Aortic smooth muscle cell (primary cell): ENCODE measurements at places on chromosomes 4 and X. TPM values are rescaled to one million over a fixed set of nuclear protein-coding genes. Genes with fewer than 3 reads are reported as not detected.

AKAP14 gene
- not detected in 2 replicates for total RNA-seq

ARMCX4 gene
- 3.7 and 4.4 TPM in 2 replicates for total RNA-seq

MUC7 gene
- total RNA-seq: not detected in 2 replicates

TMEM35A gene
- total RNA-seq: 7.1 and 12.0 TPM in 2 replicates

FRMPD3 gene
- not detected in 2 replicates for total RNA-seq

FAM53A gene
- 1.3 and 1.8 TPM in 2 replicates for total RNA-seq

FAM241A gene
- 1.6 TPM in 2 replicates for total RNA-seq

FIP1L1 gene
- 116 and 120 TPM in 2 replicates for total RNA-seq

TCEAL6 gene
- not detected in 2 replicates for total RNA-seq

MND1 gene
- total RNA-seq: 5.1 and 6.9 TPM in 2 replicates

DCAF4L1 gene
- total RNA-seq: 0.06 and 0.13 TPM in 2 replicates

GLRA3 gene
- under 0.01 and 0.13 TPM in 2 replicates for total RNA-seq

ANK2 gene
- total RNA-seq: 226 and 261 TPM in 2 replicates

TSPAN5 gene
- 28.5 and 31.5 TPM in 2 replicates for total RNA-seq

PTPN13 gene
- total RNA-seq: 39.2 and 44.8 TPM in 2 replicates

IDH3G gene
- 57.4 and 67.8 TPM in 2 replicates for total RNA-seq

TBC1D8B gene
- total RNA-seq: 9.4 and 11.3 TPM in 2 replicates

ADH1A gene
- 0.19 and 0.79 TPM in 2 replicates for total RNA-seq

TNMD gene
- total RNA-seq: not detected in 2 replicates

TLR7 gene
- not detected in 2 replicates for total RNA-seq

IL2 gene
- not detected in 2 replicates for total RNA-seq

SPANXN3 gene
- not detected in 2 replicates for total RNA-seq

CYSLTR1 gene
- total RNA-seq: 0.26 and 1.1 TPM in 2 replicates

MAGEA9 gene
- total RNA-seq: not detected in 2 replicates

DDX53 gene
- total RNA-seq: not detected in 2 replicates

NXF2B gene
- not detected in 2 replicates for total RNA-seq

CYLC1 gene
- not detected in 2 replicates for total RNA-seq

PCDH19 gene
- total RNA-seq: 0.06 and 0.26 TPM in 2 replicates

CENPE gene
- total RNA-seq: 10.5 and 14.5 TPM in 2 replicates

FABP2 gene
- not detected in 2 replicates for total RNA-seq

SLC10A6 gene
- not detected in 2 replicates for total RNA-seq

BLTP1 gene
- 60.4 and 81.8 TPM in 2 replicates for total RNA-seq

POU3F4 gene
- total RNA-seq: under 0.01 TPM in 1 of 2 replicates, not detected in the other

DMRTC1B gene
- not detected in 2 replicates for total RNA-seq

AR gene
- 5.7 and 10.4 TPM in 2 replicates for total RNA-seq

SRPX2 gene
- total RNA-seq: 31.6 and 44.0 TPM in 2 replicates

SLC35A2 gene
- total RNA-seq: 11.9 and 12.9 TPM in 2 replicates

SRPK3 gene
- 0.26 and 0.56 TPM in 2 replicates for total RNA-seq
